GM12864 (cell line): ENCODE measurements at places on chromosomes 2 and 18.

DNA sequence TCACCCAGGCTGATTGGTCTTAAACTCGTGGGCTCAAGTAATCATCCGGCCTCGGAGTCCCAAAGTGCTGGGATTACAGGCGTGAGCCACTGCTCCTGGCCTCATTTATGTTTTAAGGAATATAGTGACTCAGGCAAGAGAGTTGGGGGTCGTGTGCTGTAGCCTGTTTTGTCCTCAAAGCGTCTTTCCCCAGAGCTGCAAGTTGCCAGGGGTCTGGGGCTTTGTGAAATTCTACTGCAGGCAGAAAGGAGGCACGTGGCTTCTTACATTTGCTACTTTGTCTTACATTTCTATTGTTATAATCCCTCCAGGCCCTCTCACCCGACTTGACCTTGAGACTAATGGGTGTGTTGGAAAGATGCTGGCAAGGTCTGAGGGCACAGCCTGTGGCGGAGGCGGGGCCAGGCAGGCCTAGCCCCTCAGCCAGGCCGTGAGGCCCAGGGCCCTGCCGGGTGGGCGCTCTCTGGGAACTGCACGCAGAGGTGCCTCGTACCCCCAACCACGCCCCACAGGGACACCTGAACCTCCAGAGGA lies 85.8 kb upstream of the NDUFV2 start:
- no peak for DNase-seq

DNA sequence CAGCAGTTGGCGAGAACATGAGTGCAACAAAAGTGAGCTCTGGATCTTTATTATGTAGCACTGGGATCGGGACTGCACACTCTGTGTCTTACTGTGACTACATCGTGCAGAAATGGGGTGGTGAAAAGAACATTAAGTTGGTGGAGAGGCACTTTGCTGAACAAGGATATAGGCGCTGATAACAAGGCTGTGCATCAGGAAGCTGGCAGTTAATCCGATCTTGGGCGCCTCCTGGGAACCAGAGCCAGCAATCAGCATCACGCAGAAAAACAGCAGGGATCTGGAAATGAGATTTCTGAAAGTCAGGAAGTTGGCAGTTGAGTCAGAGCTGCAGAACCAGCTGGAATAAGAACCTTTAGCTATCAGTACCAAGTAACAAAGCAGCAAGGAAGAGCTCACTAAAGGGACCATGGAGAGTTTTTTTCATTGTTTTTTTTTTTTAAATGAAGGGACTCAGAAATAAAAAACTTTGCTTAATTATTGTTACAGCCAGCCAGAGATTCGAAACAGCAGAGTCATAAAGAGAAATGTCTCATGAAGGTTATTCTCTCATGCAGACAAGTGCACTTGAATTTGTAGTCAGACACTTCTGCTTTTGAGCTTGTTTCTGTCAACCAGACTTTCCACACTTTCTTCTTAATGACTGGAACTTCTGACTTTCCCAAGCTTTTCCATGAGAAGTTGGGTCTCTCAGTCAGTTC lies 22.8 kb upstream of the MYO3B start:
- no peak for DNase-seq

DNA sequence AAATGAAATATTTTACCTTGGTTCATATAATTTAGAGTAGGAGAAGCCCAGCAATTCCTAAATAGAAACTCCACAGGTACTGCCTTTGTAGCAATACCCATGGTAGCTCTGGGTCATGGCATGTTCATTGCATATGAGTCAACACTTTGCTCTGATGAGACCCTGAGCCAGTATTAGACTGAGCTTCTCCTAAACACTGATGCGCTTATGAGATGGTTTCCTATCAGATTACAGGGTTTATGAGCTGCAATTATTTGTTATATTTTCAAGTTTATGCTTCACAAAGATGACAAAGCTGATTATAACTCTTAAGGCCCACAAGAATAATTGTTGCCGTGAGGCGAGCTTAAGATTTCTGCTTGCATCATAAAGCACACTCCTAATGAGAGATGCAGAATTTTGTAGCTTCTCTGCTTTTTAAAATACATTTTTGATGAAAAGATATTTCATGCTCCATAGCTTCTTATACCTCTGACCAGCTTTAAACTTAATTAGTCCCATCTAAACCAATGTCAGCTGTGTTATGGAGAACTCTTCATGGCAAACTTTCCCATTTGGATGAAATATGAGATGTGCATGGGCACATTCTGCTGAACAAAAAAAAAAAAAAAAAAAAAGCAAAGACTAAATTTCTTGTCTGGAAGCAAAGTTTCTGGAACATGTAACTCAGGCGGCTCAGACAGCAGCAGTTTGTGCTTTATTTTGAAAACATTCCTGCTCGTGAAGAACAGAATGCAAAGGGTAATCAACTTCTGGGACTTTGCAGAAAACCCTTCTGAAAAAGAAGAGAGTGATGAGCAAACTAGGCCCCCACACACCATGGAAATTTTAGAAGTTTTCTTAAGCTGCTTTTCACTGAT lies 162.6 kb downstream of the KCNE4 start:
- no peak for DNase-seq

GRCh38 chr2:239230318-239231052 lies 170.3 kb downstream of the HDAC4 start:
- no peak for DNase-seq

- no peak for DNase-seq
These were observed 460.4 kb upstream of the ZNF804A start for GRCh38 chr2:184137955-184138354.

DNA sequence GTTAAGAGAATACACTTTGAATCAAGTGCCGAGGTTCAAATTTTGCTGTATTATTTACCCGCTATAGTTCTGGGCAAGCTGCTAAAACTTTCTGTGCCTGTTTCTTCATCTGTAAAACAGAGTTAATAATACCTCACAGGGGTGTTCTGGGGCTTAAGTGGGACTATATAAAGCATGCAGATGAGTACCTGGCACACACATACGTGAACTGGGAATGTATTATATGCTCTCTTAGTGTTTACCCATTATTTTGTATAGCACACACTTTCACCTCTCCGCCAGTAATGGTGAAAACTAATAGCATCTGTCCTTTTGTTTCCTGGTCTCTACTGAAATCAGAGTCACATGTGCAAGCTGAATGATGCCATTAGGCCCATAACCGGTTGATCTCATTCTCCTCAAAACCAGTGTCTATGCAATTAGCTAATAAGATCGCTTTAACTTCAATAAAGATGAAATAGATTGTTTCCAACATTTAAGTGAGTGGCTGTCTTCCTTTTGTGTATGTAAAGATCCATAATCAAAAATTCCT lies 3.8 kb upstream of the CDKL4 start:
- DNase-seq, result no peak

- no peak for DNase-seq
These were observed 127.8 kb downstream of the TPO start for GRCh38 chr2:1541040-1541439.

DNA sequence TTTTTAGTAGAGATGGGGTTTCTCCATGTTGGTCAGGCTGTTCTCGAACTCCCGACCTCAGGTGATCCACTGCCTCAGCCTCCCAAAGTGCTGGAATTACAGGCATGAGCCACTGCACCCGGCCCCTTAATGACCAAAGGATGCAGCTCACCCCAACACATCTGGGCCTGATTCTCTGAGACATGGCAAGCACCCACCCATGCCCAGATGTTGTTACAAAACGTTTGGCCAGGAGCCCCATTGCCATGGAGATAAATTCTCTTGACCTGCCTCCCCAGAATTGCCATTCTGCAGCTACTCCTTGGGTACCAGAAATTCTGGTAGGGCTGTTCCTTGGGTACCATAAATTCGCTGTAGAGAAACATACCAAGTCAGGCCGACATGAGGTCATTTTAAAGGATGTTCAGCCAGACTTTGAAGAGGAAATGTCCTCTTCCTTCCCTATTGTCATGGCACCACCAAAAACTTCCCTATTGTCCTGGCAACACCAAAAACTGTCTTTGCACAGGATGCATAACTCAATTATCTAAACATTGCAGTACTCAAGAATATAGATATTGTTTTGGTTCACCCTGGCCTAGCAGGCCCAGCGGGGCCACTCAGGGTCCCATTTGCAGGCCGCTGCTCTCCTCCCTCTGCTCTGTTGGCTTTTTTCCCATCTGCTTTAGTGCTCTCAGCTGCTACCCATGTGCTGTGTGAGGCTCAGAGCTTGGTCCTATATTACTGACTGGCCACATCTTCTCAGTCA lies 160.9 kb upstream of the TTC39C start:
- no peak for DNase-seq

DNA sequence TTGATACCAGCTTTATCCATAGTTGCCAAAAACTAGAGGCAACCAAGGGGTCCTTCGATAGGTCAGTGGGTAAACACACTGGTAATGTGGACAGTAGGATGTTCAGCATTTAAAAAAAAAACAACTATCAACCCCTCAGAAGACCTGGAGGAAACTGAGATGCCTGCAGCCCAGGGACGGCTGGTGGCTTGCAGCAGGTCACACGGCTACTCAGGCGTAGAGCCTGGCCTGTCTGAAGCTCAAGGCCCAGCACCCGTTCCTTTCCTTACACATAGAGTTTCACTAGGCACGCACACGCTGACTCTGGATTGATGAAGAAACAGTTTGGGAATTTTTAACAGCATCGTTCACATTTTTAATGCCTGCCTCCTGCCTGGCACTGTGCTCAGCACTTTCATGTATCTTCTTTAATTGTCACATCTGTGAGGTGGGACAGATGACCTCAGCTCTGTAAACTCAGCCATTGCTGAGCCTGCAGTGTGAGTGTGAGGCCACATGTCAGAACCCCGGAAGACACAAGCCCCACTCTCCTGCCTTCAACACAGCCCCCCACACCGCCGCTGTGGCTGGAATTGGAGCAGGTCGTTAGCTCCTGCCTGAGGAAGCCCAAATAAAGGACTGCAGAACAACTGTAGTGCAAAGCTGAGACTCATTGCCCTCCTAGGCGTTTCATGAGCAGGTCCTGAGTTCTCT lies 40.7 kb downstream of the TRAPPC12 start:
- DNase-seq, result no peak

DNA sequence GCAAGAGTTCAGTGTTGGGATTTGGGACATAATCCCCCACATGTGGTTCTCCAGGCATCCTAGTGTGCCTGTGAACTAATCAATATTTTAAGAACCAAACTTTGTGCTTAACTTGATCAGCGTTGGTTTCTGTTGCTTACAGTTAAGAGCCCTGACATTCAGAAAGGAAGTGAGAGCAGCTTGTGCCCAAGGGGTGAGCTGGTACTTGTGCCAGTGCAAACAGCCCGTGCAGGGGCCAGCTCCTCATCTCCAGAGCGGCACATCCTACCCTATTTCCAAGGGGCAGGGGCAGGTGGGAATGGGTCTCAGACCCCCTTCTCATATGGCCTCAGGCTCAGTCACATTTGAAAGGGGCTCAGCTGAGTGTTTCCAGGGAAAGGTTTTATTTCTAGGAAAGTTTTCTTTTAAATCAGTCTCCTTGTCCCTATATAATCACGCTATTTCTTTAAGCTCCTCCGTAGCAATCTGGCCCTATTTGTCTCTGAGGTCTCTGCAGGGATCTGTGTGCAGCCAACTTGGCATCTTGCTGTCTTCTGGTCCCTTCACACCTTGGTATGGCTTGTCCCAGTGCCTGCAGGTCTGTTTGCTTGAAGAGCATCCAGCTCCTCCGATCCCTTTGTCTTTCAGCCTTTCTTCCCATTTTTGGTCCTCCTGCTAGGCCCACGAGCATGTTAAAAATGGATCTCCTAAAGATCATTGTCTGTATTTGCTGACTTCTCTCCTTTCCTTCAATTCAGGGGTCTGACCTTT lies 358.9 kb downstream of the HRH4 start:
- no peak for DNase-seq

DNA sequence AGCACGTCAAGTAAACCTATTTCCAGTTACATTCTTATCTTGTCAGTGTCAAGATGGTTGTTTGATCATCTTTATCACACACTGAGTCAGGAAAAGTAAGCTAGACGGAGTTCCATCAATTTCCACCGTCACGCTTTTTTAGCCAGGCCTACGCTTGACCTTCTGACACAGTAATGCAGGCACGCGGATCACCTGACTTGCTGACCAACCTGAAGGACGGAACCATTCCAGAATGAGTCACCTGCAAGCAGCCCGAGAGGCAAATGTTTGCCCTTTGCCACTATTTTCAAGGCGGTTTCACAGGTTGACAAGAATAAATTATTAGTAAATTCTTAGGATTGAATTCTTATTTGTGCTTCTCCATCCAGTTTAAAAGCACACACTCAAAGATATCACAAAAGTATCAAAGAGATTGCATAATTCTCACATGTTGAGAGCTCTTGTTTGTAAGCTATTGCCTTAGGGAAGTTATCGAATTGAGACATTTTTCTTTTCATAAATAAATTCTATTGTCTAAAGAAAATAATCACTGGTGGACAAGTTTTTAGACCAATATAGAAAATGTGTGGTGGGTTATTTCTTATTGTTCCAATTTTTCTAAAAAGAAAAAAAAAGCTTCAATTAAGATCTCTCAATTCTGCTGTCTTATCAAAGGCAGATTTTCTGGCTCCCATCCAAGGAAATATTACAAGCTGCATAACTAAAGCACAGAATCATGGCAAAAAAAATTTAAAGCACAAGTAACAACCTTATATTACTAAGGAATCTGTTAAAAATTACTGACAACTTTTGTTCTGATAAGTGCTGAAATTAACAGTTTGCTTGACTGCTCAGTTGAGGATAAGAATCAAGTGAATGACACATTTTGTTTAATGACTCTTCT lies 31.9 kb downstream of the UXS1 start:
- no peak for DNase-seq

- DNase-seq, result no peak
These were observed 23.0 kb downstream of the BIN1 start for GRCh38 chr2:127083819-127084503.

DNA sequence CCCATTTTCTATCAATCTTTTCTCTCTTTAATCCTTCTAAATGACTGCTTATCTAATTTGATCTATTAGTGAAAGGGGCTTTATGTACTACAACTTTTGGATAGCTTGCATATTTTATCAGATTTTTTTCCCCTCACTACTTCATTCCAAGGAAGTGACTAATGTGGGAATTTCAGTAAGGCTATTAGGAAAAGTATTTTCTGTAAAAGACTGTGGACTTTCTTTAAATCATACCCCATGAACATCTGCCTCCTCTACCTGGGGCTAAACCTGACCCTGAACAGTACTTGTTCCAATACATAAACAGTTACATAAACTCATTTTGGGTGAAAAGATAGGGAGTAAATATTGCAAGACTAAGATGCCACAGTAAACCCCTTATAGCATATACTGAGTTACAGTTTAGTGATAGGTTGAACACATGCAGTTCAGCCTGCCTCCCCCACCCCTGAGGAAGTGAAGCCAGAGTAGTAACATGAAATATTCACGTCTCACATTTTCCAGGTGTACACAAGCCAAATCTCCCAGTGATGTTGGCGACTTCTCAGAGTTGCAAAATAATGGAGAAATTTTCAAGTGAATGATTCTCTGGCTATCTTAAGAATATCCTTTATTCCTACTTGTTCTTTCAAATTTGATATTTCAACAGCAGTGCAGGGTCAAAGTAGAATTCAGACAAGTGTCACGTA lies 590.9 kb upstream of the ZEB2 start:
- DNase-seq, result no peak

GRCh38 chr18:5155218-5155906 lies 41.7 kb downstream of the AKAIN1 start:
- DNase-seq, result no peak

GRCh38 chr18:78625847-78626246 lies 353.8 kb upstream of the SALL3 start:
- no peak for DNase-seq

- no peak for DNase-seq
These were observed 289.9 kb downstream of the NDUFA10 start for GRCh38 chr2:239735131-239735828.

GRCh38 chr2:139529080-139529479 lies 748.9 kb upstream of the NXPH2 start:
- DNase-seq, result no peak
